Right ventricle myocardium inferior (tissue), 1 donor: ENCODE measurements at places on chromosomes 3 and 15.
A peak's percentile ranks its signal among the peaks of the same experiment; 100 is the strongest.

GRCh38 chr3:142445816-142446254 is 2.0 kb downstream of the XRN1 start:
- DNase-seq, result no peak

DNA sequence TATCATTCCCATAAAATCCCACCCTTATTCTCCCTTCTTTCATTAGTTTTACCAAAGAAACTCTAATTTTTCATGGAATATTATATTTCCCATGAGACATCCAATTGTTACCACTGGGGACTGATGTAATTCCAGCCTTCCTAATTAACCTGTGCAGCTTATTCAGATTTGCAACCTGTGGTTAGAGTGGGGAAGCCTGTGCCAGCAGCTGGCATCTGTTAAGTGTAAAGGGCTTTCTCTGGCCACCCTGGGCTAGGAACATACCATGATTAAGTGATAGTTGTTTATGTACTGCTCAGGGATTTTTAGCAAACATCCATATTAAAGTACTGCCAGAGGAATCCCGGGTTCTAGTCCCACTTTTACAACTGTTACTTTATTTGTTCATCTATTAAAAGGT is 78.2 kb downstream of the TPRG1 start:
- DNase-seq, result no peak

DNA sequence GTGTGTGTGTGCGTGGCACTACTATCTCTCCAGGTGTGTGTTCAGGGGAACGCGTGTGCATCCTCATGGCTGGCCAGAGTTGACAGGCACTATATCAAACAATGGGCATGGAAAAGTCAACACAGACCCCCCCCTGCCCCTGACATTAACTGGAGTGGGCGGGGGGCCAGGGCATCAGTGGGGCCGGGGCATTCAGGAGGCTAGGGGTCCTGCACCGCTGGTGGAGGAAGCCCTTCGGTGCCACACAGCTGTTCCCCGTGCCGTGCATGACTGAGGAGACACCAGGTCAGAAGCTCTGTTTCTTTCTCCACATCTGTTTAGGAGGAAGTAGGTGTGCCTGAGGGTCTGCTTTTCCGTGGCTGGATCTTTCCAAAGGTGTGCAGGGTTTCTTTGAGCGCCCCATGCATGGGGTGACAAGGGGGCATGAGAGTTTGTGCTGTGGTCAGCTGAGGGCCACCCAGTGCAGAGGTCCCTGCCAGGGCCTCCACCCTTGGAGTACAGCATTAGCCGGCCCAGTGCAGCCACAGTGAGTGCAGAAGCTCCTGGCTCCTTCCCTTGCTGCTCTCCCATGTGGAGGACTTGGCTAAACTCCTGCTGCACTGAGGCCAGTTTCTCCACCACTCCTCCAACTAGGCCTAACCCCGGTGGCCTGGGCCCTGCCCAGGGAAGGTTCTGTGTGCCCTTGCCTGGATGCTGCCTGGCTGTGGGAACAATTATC is 7.5 kb downstream of the C3orf22 start:
- no peak for DNase-seq

DNA sequence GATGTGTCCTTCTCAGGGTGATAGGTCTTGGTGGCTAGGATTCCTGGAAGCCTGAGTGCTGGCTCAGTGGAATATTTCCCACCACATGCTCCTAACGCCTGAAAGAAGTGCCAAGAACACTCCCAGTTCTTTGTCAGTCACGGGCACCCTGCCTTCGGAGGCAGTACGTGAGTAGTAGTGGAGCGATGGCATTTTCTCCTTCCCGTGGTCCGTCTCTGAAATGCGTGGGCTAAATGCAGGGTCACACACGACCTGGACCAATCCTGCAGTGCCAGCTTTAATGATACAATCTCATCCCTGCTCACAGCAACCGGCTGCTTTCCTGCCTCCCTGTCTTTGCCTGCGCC is 14.5 kb downstream of the H1-8 start:
- peak; percentile 72 for DNase-seq

GRCh38 chr3:175301741-175302140 is 442.6 kb downstream of the NAALADL2 start:
- no peak for DNase-seq

DNA sequence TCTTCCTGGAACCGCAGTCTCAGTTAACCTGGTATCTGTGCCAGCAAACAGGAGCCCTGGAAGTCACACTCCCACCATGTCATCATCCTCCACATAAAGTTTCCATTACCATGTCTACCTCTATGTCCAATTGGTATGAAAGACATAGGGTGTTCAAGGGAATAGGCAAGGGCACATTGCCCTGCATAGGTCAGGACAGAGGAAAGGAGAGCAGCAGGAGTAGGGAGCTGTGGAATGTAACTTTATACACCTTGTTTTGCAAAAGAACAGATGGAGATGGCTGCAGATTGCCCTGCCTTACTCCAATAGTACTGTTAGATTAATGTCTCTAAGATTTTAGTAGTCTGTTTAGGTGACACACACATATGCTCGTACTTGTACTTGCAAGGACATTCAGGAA is 1056.4 kb downstream of the NTRK3 start:
- DNase-seq, result no peak

DNA sequence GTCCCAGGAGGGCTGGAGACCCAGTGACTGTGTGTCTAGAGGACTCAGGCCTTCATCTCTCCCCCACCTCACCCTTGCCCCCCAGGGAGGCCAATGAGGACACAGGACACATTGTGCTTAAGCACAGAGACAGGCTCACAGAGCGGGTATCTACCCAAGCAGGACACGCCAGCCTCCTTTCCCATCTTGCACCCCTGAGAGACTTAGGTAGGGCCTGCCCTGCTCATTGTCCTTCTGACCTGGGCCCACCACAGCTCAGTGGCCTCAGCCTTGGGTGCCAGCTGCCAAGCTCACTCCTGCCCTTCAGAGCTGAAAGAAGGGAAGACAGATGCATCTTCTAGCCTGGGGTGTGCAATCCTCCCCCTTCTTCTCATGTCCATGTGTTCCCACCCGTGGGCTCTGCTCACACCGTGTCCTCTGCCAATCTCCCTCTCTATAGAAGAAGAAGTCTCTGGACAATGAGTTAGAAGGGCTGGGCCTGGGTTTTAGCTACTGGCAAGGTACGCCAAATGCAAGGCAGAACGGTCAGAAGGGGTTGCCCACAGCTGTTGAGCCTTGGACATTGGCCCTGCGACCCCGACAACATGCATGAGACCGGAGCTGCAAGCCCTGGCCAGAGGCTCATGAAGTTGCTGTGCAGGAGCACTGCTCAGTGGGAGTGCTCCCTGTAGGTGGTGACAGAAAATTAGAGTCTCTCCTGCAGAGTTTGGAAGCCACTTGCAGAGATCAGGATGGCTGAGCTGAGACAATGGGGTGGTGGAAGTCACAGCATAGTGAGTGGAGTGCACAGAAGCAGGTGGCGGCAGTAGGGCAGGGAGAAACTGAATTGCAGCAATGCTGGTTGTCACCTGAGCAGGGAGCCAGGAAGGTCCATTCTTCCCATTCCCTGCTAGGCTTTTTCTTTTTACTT is 32.8 kb downstream of the ACSBG1 start:
- DNase-seq, result no peak

GRCh38 chr15:63051156-63052066 is 8.9 kb downstream of the TPM1 start:
- DNase-seq, result no peak

GRCh38 chr3:23723141-23723540 is 82.6 kb upstream of the UBE2E1 start:
- no peak for DNase-seq

GRCh38 chr3:171314341-171314740 is 145.9 kb downstream of the TNIK start:
- DNase-seq, result no peak

GRCh38 chr3:64417816-64418215 is 192.6 kb upstream of the PRICKLE2 start:
- DNase-seq, result no peak

DNA sequence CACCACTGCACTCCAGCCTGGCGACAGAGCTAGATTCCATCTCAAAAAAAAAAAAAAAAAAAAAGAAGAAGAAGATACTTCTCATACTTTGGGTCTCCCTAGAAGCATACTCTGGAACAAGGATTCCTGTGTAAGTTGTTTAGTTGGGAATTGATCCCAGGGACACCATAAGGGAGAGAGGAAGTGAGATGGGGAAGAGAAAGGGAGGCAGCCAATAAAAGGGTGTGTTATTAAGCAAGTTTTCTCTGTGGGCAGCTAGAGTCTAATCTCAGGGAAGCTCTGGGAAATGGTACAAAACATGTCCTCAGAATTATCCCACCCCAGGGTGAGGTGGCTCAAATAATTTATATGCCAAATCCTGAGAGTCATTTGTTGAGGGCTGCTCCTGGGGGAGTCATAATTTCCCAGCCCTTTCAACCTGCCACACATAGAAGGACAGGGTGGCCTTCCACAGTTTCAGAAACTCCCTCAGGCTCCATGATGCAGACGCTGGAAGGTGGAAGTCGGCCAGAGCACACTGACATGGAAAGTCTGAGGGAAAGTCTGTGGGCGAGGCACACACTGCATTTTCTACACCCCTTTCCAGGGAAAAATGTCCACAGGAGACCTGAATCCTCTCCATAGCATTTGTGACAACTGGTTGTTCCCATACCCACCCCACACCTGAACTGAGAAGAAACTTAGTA is 86.4 kb upstream of the SLC4A7 start:
- no peak for DNase-seq

DNA sequence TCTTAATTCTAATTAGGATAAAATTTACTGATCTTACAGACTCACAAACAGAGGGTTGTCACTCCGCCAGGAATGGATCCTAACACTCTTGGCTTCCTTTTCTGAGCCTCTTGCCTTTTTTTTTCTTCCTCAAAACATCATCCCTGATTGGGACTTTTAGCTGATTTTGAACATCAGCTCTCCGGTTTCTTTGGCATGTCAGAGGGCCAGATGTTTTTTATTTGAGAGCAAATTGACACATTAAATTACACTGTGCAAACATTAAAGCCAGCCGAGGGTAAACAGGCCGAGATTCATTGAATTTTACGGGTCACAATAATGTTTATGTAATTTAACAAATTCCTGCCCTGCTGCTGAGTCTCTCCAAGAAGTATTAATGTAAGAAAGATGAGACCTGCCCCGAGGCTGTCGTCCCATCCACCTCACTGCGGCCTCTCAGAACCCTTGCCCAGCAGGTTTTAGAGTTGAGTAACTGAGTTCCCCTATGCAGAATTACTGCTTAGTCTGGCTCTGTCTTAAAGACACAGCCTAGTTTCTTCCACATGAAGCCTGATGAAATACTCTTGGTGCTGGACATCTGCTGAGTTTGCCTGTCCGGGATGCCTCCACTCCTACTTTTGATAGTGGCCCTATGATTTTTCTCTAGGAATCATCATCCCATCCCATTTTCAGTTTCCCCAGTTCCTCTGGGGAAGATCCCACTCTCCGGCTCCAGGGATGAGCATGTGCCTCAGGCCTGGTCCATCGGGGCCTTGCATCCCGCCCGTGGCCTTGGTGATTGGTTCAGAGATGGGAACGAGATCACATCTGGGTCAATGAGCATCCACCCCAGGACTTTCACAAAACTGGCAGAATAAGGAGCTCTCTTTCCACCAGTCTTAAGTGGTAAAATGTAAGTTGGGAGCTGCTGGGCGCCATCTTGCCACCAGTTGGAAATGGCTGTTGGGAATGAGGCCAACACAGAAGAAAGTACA is 226.6 kb upstream of the TLE3 start:
- no peak for DNase-seq

DNA sequence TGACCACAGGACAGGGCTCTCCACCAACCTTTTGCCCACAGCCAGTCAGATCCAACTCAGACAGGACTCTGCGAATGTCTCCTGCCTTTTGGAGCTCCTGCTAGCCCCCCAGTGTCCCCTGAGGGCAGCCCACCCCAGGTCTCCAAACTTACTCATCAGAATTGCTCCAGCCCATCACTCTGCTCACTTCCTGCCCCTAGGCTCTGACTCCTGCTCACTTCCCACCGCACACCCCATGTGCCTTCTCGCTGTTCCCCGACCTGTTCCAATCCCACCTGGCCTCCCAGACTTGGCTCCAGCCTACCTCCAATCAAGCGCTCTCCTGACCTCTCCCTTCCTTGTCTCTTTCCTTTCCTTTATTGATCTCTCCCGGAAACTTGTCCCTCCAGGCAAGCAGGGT is 5.9 kb upstream of the STRA6 start:
- DNase-seq, result no peak

DNA sequence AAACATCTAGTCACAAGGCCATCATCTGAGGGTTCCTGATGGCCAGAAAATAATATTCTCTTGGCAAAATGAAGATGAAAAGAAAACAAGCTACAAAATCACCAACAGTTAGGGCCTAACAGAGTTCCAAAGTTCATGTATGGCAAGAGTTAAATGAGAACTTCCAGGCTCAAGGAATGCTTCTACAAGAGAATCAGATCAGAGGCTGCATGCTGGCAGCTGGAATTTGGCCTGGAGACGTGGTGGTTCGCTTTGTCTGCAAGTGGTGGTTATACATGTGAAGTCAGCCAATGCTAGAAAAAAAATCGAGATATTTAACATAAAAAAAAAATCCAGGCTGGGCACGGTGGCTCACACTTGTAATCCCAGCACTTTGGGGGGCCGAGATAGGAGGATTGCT is 5.6 kb downstream of the SIAH2 start:
- DNase-seq, result no peak

GRCh38 chr3:63355809-63356208 is 77.7 kb downstream of the SYNPR start:
- no peak for DNase-seq

DNA sequence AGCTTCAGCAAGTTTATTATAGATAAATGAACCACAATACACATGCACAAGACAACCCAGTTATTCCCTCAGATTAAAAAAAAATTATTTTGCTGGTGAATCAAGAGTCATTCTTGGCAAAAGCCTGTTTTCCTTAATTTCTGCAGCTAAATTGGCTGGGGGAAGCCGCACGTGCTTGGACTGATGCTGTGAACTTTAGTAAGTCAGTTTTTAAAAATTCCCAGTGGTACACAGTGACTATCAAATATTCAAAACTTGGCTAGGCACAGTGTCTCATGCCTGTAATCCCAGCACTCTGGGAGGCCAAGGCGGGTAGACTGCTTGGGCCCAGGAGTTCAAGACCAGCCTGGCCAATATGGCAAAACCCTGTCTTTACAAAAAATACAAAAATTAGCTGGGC is 23.9 kb downstream of the EHD4 start:
- no peak for DNase-seq

DNA sequence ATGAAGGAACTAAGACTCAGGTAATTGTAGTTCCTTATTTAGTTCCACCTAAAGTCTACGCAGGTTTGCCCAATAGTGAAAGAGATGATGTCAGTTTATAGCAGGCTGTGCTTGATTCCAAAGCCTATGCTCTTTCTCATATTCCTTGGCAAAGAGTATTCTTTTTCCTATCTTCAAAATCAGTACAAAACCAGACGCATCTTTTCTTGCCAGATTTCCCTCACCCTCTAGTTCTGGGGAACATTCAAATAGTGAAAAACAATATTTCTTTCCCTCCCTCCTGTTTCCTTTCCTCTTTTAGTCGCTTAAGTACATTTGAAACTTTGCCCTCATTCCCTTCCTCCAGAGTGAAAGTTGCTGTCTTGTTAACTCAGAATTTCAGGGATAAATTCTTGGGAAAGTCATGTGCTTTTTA is 134.6 kb upstream of the PDZRN3 start:
- DNase-seq, result no peak

DNA sequence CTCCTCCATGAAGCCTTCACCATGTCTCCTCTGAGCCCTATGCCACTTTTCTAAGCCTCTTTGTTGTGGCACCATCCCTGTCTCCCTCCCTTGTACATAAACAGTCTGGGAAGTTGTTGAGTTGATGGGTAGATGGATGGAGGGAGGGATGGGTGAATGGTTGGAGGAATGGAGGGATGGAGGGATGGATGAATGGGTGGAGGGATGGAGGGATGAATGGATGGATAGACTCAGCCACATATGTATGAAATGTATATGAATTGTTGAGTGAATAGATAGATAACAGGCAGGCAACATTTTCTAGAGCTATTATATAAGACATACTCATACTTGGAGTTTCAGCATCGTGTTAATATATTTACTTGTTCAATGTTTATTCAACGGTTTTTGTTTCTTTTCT is 58.3 kb upstream of the HES1 start:
- DNase-seq, result no peak
